Ascending aorta (tissue), 2 donors: ENCODE measurements at places on chromosomes 13 and 19. TPM values are rescaled to one million over a fixed set of nuclear protein-coding genes. Genes with fewer than 3 reads are reported as not detected.

DNA sequence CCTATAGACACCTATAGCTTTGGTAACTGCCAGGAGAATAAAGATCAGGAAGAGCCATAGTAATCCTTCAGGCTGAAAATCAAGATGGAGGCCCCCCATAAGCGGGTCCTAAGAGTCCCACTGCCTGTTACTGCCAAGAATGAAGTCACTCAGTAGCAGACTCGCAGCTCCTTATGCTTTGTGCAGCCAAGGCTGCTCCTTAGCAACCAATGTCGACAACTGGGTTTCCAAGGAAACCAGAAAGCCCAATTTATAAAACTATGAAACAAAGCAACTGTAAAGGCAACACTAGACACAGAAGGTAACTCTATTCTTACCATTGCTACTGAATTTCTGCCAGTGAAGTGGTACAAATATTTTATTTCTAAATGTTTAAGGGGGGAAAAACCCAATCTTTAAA is 56.5 kb downstream of the DCLK1 start:
- H3K27me3 ChIP-seq, result no peaks in the 10 kb centered on the region
- no peaks in the 10 kb centered on the region for H3K4me1 ChIP-seq
- no peaks in the 10 kb centered on the region for H3K36me3 ChIP-seq

- no peaks in the 10 kb centered on the region for H3K4me1 ChIP-seq
- H3K27ac ChIP-seq, result no peak overlapping the region
- H3K27me3 ChIP-seq, result no peaks in the 10 kb centered on the region
- no peak for DNase-seq
Observed at GRCh38 chr13:44726778-44727177, 150.6 kb upstream of the TSC22D1 start.

DNA sequence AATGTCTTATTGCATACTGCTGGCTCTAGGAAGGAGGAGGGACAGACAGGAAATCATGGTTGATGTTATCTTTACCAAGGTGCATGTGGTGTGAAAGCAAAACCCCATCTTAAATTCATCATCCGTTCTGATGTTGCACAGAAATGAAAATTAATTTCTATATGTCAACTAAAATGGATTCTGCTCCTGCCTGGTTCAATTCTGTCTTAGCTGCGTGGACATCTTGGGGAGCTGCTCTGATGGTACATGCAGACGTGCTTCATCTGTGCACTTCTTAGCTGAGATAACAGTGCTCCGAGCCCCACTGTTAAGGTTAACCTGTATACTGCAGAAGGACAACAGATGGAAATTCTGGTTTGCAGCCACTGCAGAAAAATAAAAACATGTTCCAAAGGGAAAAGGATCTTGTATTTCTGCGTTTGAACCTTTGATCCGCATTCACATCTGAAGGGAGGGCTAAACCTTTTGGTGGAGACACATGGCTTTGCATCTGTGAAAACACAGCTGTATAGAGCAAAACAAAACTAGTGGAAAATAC is 155.6 kb downstream of the TM9SF2 start:
- no peak overlapping the region for H3K27ac ChIP-seq
- peaks cover 5% of the 10 kb centered on the region for H3K4me1 ChIP-seq
- H3K36me3 ChIP-seq, result no peaks in the 10 kb centered on the region
- H3K27me3 ChIP-seq, result no peaks in the 10 kb centered on the region
- DNase-seq, result no peak

DNA sequence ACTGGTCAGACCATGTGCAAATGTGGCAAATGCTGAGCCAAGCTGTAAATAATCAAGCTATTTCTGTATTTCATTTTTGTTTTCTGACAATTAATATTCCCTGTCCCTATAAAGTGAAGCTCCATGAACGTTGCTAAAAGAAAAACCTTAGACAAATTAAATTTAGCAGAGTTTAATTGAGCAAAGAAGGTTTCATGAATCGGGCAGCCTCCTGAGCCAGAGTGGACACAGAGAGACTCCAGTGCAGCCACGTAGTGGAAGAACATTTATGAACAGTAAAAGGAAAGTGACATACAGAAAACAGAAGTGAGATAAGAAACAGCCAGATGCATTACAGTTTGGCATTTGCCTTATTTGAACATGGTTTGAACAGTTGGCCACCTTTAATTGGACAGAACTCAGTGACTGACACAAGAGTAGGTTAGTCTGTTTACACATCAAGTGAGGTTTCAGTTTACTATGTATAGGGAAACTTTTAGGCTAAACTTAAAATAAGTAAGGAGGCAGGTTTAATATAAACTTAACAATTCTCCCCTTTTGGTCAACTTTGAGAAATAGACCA is 69.7 kb downstream of the UFM1 start:
- H3K27me3 ChIP-seq, result no peaks in the 10 kb centered on the region
- no peak overlapping the region for H3K27ac ChIP-seq
- DNase-seq, result no peak
- H3K36me3 ChIP-seq, result no peaks in the 10 kb centered on the region
- H3K4me3 ChIP-seq, result no peak overlapping the region

- H3K4me1 ChIP-seq, result no peaks in the 10 kb centered on the region
- no peak overlapping the region for H3K27ac ChIP-seq
- DNase-seq, result no peak
- H3K4me3 ChIP-seq, result no peak overlapping the region
- H3K27me3 ChIP-seq, result no peaks in the 10 kb centered on the region
Observed at GRCh38 chr19:29297381-29297780, 84.4 kb upstream of the UQCRFS1 start.

DNA sequence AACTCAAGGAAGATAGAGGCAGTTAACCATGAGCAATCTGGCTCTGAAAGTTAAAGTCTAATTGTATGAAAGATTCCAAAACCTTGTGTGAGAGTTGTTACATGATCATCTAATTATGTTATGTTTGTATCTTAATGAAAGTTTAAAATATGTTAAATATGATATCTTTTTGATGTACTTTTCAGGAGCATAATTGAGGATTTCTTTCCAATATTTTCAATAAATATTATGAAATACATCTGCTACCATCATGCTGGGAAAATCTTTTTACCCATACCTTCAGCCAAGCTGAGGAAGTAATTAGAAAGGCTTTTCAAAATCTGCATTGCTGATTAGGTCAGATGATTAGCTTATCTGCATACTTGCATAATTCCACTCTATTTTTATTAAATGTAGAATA is 318.4 kb downstream of the KLF12 start:
- no peaks in the 10 kb centered on the region for H3K4me1 ChIP-seq
- no peak overlapping the region for H3K27ac ChIP-seq
- no peak overlapping the region for H3K4me3 ChIP-seq
- H3K36me3 ChIP-seq, result no peaks in the 10 kb centered on the region
- H3K27me3 ChIP-seq, result no peaks in the 10 kb centered on the region

- no peaks in the 10 kb centered on the region for H3K36me3 ChIP-seq
- DNase-seq, result no peak
- H3K4me1 ChIP-seq, result no peaks in the 10 kb centered on the region
- no peak overlapping the region for H3K4me3 ChIP-seq
- peak overlapping the region; percentile 25 for H3K27ac ChIP-seq
Observed at GRCh38 chr13:35881360-35881759, 249.8 kb downstream of the DCLK1 start.

DNA sequence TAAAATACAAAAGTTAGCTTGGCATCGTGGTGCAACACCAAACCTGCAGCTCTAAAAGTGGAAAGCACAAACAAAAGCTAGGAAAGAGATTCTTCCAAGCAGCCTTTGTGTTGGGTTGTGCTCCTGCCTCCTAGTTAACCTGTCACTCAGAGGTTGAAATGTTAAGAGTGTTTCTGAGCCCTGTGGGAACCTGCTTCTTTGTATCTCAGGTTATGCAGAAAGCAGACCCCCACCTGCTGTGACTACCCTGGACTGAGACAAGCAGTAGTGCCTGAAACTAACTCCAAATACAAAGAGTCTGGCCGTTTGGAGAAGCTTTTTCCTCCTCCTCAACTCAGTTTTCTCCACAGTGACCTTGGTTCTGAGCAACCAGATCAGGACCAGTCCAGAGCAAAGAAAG is 158.4 kb upstream of the CSNK1A1L start:
- H3K36me3 ChIP-seq, result no peaks in the 10 kb centered on the region
- no peak overlapping the region for H3K27ac ChIP-seq
- no peak for DNase-seq

DNA sequence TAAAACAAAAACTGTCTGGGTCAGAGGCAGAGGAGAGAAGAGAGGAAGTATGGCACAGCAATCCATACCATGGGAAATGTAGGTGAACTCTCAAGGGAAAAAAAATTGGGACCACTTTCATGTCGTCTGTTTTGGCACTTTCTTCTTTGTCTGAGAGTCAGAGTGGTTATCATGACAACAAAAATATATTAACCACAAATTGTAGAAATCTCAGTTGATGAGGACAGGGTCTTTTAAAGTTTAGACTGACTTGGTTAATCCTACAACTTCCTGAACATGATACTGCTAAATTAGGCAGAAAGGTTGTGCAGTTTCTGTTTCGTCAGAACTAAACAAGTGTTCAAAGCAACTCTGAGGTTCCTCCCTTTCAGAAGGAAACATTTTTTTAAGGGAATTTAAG is 15.2 kb downstream of the KLF5 start:
- no peak overlapping the region for H3K27ac ChIP-seq
- peaks cover 14% of the 10 kb centered on the region for H3K36me3 ChIP-seq
- no peak overlapping the region for H3K4me3 ChIP-seq
- no peaks in the 10 kb centered on the region for H3K27me3 ChIP-seq
- H3K4me1 ChIP-seq, result peaks cover 7% of the 10 kb centered on the region

GRCh38 chr19:29623726-29624488 is 17.8 kb downstream of the POP4 start:
- DNase-seq, result no peak
- H3K4me3 ChIP-seq, result no peak overlapping the region

The ZNF569 gene
- 0.11 TPM for total RNA-seq

The ELAVL3 gene
- not detected for total RNA-seq

The PSENEN gene
- total RNA-seq, result 110 TPM

The KLF2 gene
- total RNA-seq, result 281 TPM
